ENCODE measurements at places on chromosomes 11 and 22. TPM values are rescaled to one million over a fixed set of nuclear protein-coding genes. Genes with fewer than 3 reads are reported as not detected.
A peak's percentile ranks its signal among the peaks of the same experiment; 100 is the strongest.

MRGPRE gene
- total RNA-seq = not detected

GRCh38 chr11:66844496-66845142, 1.4 kb downstream of the RCE1 start:
- peaks cover 39% of the 10 kb centered on the region for H3K4me1 ChIP-seq
- peaks cover 6% of the 10 kb centered on the region for H3K36me3 ChIP-seq
- no peak for DNase-seq
- H3K4me3 ChIP-seq = peak overlapping the region; percentile 91
- H3K27me3 ChIP-seq = no peaks in the 10 kb centered on the region
- peak overlapping the region; percentile 98 for H3K27ac ChIP-seq

- peaks cover 48% of the 10 kb centered on the region for H3K4me1 ChIP-seq
- peak overlapping the region; percentile 44 for H3K4me3 ChIP-seq
- H3K36me3 ChIP-seq = no peaks in the 10 kb centered on the region
- DNase-seq = no peak
- no peak overlapping the region for H3K27ac ChIP-seq
Observed at GRCh38 chr11:62401356-62401755, 17.5 kb upstream of the SCGB1A1 start.

GRCh38 chr11:16783321-16783801, 44.9 kb downstream of the C11orf58 start:
- no peak for DNase-seq
- H3K27ac ChIP-seq = no peak overlapping the region
- H3K4me1 ChIP-seq = no peaks in the 10 kb centered on the region

DNA sequence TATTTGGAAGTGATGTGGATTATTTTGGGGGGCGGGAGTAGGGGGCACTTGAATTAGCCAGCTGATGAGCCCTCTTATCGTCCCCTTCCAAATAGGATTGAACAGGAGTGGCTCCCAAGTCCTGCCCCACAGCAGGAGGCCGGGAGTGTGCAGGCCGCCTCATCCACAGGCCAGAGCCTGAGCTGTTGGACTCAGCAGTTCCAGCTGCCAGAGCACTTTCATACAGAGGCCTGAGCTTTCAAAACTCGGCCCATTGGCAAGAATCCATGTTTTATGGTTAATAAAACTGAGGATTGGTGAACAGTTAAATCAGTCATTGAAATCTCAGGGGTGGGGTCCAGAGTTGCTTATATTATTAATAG, 9.6 kb downstream of the FAM118A start:
- peaks cover 22% of the 10 kb centered on the region for H3K36me3 ChIP-seq
- no peaks in the 10 kb centered on the region for H3K27me3 ChIP-seq
- peaks cover 59% of the 10 kb centered on the region for H3K4me1 ChIP-seq
- H3K27ac ChIP-seq = peak overlapping the region; percentile 98

GRCh38 chr11:117179048-117179999, 781 bp downstream of the SIDT2 start:
- H3K27ac ChIP-seq = peak overlapping the region; percentile 76
- H3K4me1 ChIP-seq = peaks cover 29% of the 10 kb centered on the region
- H3K4me3 ChIP-seq = peak overlapping the region; percentile 81
- peak; percentile 54 for DNase-seq

PDGFD gene
- 0.29 TPM for total RNA-seq

GRCh38 chr11:41816396-41816795, 356.9 kb upstream of the LRRC4C start:
- DNase-seq = no peak
- no peaks in the 10 kb centered on the region for H3K4me1 ChIP-seq
- H3K27ac ChIP-seq = no peak overlapping the region
- no peaks in the 10 kb centered on the region for H3K36me3 ChIP-seq

- no peak for DNase-seq
- no peaks in the 10 kb centered on the region for H3K27me3 ChIP-seq
- no peaks in the 10 kb centered on the region for H3K4me1 ChIP-seq
- H3K36me3 ChIP-seq = peaks cover 66% of the 10 kb centered on the region
- H3K27ac ChIP-seq = no peak overlapping the region
Observed at GRCh38 chr22:31329029-31329428, 17.1 kb downstream of the PATZ1 start.

LMO2 gene
- 0.13 TPM for total RNA-seq

DNA sequence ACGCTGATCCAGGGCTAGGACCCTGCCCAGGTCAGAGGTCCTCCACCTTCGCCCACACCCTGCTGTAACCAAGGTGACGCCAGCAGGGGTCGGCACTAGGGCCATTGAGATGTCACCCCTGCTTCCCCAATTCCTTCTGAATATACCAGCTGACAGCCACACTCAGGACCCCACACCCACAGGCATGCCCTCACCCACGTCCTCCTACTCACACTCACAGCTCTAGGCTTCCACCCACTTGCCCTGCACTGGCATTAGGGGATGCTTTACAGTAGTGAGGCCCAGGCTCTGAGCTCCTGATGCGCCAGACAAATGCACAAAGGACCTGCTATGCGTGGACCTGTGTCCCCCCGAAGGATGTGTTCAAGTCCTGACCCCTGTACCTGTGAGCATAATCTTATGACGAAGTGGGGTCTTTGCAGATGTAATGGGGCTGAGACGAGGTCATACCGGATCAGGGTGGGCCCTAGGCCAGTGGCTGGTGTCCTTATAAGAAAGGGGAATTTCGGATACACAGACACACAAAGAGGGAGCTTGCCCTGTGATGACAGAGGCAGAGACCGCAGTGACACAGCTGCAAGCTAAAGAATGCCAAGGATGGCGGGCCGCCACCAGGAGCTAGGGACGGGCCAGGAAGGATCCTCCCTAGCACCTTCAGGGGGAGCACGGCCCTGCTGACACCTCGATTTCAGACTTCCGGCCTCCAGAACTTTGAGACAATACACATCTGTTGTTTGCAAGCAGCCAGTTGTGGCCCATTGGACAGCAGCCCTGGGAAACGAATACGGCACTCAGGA, 11.2 kb downstream of the WNT11 start:
- no peaks in the 10 kb centered on the region for H3K4me1 ChIP-seq
- H3K27me3 ChIP-seq = no peaks in the 10 kb centered on the region
- no peak overlapping the region for H3K4me3 ChIP-seq

CNIH2 gene
- 2.8 TPM for total RNA-seq

XKR3 gene
- total RNA-seq = not detected

- H3K4me1 ChIP-seq = peaks cover 6% of the 10 kb centered on the region
- H3K27ac ChIP-seq = no peak overlapping the region
- no peaks in the 10 kb centered on the region for H3K27me3 ChIP-seq
- no peak overlapping the region for H3K4me3 ChIP-seq
- no peaks in the 10 kb centered on the region for H3K36me3 ChIP-seq
Observed at GRCh38 chr11:9753021-9753420, 89.1 kb downstream of the SWAP70 start.

GRCh38 chr22:19663286-19663815, 51.0 kb upstream of the SEPTIN5 start:
- H3K27me3 ChIP-seq = peaks cover 17% of the 10 kb centered on the region
- no peak overlapping the region for H3K4me3 ChIP-seq
- no peaks in the 10 kb centered on the region for H3K36me3 ChIP-seq

- H3K27ac ChIP-seq = no peak overlapping the region
- H3K36me3 ChIP-seq = no peaks in the 10 kb centered on the region
- no peaks in the 10 kb centered on the region for H3K27me3 ChIP-seq
- H3K4me1 ChIP-seq = peaks cover 57% of the 10 kb centered on the region
Observed at GRCh38 chr11:96241331-96241841, 101.6 kb downstream of the MAML2 start.

GRCh38 chr22:42905217-42905616, 48.1 kb upstream of the ARFGAP3 start:
- H3K36me3 ChIP-seq = no peaks in the 10 kb centered on the region
- DNase-seq = no peak
- no peak overlapping the region for H3K4me3 ChIP-seq
- no peaks in the 10 kb centered on the region for H3K4me1 ChIP-seq
- H3K27ac ChIP-seq = no peak overlapping the region

DNA sequence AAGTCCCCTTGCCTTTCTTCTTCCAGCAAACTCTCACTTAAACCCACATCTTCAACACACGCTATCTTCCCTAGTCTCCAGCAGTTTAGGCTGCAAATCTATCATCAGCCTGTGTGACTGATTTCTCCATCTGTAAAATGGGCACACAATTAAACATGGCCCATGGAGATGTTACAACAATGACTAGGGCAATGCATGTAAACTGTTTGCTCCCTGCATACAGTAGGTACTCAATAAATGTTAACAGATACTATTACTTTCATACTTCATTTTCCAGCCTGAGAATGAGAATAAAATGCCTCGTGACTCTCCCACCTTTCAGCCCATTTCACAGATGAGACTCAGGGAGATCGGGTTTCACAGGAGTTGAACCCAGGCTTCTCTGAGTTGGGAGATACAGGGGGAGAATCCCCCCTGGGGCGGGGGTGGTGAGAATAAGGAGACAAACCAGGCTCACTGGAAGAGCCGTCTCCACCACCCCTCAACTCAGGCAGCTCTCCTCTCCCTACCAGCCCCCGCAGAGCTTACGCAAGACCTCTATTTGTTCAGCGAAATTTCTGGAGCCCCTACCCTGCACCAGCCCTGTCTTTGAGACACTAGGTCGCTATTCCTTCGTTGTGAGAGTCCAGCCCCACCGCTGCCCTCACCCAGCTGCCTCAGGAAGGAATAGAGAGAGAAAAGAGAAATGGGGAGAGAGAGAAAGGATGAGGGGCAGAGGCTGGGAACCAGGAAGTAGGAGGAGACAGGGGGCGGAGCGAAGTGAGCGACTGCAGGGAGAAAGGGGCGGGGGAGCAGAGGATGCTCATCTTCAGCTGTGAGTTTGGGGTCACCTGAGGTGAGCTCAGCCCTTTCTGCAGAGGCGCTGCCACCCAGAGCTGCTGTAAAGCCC, 42.1 kb upstream of the KLHL35 start:
- H3K27ac ChIP-seq = peak overlapping the region; percentile 68
- peaks cover 19% of the 10 kb centered on the region for H3K4me1 ChIP-seq
- no peaks in the 10 kb centered on the region for H3K27me3 ChIP-seq

NPTXR gene
- 6.3 TPM for total RNA-seq

- H3K27me3 ChIP-seq = peaks cover 7% of the 10 kb centered on the region
- H3K4me1 ChIP-seq = no peaks in the 10 kb centered on the region
- no peak overlapping the region for H3K27ac ChIP-seq
- no peak for DNase-seq
- H3K4me3 ChIP-seq = no peak overlapping the region
Observed at GRCh38 chr11:117743121-117743815, 53.7 kb downstream of the DSCAML1 start.

DNA sequence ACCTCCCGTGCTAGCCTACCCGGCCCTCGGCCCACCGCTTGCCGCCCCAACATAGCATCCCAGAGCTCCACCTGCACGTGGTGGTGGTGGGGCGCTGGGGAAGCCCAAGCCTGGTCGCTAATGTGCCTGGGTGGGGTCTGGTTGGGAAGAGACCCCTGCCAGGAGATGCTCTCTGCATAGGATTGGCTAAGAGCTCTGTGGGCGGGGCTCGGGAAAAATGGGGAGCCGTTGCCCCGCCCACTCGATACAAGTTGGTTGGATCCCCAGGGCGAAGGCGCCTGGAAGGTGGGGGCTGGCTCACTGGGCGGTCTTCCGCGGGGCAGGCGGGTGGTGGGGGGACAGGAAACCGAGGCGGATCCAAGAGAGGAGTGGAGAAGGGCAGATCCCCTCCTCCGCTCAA, 7.6 kb downstream of the LRRC10B start:
- H3K4me1 ChIP-seq = peaks cover 9% of the 10 kb centered on the region
- H3K27me3 ChIP-seq = peaks cover 11% of the 10 kb centered on the region
- peak overlapping the region; percentile 61 for H3K4me3 ChIP-seq
- no peak for DNase-seq

C11orf98 gene
- total RNA-seq = 182 TPM

DNA sequence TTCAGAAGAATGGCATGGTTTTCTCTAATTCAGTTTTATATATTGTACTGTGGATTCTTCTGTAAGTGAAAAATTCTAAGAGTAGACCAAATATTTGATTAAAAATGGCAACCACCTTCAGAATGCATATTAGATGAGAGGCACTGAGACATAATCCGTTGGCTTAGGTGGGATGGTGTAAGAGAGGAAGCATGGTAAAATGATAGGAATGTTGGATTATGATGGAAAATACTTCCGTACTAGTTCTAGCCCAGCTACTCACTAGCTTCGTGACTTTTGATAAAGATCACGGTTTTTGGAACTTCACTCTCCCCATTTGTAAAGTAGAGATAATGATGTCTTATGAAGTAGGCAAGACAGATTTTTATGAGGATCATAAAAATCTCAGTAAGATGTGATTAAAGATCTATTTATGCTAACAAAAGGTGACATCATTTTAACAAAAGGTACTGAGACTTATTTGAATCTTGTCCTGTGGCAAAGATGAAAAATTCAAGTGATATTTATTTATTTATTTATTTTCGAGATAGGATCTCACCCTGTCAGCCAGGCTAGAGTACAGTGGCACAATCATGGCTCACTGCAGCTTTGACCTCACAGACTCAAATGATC, 37.5 kb downstream of the UVRAG start:
- no peaks in the 10 kb centered on the region for H3K36me3 ChIP-seq
- no peaks in the 10 kb centered on the region for H3K27me3 ChIP-seq
- no peak for DNase-seq
- no peak overlapping the region for H3K4me3 ChIP-seq
- peaks cover 8% of the 10 kb centered on the region for H3K4me1 ChIP-seq
- H3K27ac ChIP-seq = no peak overlapping the region

GRCh38 chr11:34609850-34610249, 11.0 kb upstream of the EHF start:
- H3K36me3 ChIP-seq = no peaks in the 10 kb centered on the region
- no peak overlapping the region for H3K27ac ChIP-seq
- no peaks in the 10 kb centered on the region for H3K4me1 ChIP-seq
- H3K27me3 ChIP-seq = no peaks in the 10 kb centered on the region

- H3K27me3 ChIP-seq = no peaks in the 10 kb centered on the region
- peaks cover 8% of the 10 kb centered on the region for H3K36me3 ChIP-seq
- peaks cover 59% of the 10 kb centered on the region for H3K4me1 ChIP-seq
- no peak overlapping the region for H3K4me3 ChIP-seq
Observed at GRCh38 chr11:72719144-72719543, 33.1 kb downstream of the ARAP1 start.

DNA sequence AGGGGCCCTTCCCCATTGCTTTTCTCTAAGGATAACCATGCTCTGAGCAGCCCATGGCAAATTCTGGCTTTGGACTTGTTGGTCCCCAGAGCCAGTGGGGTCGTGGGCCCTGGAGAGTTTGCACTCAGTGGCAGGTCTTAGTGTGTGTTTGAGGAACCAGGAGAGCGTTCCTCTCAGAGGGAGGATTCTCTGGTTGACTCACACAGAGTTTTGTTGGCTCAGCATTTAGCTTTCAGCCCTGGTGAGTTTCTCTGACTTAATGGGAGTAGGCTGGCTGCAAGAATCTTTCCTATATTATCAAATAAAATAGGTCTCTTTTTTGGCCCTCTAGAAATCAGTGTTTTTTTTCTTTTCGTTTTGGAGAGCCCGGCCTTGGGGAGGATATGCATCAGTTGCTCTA, 20.9 kb downstream of the ST14 start:
- H3K27me3 ChIP-seq = no peaks in the 10 kb centered on the region
- H3K4me3 ChIP-seq = no peak overlapping the region
- DNase-seq = no peak
- H3K27ac ChIP-seq = no peak overlapping the region
- no peaks in the 10 kb centered on the region for H3K4me1 ChIP-seq

GRCh38 chr22:22772396-22772795, 115.2 kb upstream of the IGLL5 start:
- no peak overlapping the region for H3K4me3 ChIP-seq
- H3K36me3 ChIP-seq = no peaks in the 10 kb centered on the region
- no peak for DNase-seq

All from CD8-positive, alpha-beta memory T cell (primary cell).